ENCODE measurements at places on chromosomes 1 and 21.

DNA sequence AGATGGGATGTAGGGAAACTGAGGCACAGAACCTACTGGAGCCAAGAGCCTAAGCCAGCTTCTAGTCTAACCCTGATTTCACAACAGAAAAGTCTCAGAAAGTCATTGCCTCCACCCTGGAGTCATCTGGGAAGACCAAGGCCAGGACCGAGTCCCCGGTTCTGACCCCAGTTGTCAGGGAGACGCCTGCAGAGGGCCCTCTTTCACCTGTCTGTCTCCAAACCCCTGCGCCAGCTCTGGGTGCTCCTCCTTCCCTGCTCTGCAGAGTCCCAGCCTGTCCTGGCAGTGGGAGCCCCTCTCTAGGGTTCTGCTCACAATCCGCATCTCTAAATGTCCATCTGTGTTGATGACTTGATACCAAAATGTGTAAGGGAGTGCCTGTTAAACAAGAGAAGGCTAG is 149.7 kb downstream of the PGBD5 start:
- DNase-seq = no peak

- DNase-seq = no peak
Observed at GRCh38 chr1:232287676-232288569, 342.0 kb downstream of the SIPA1L2 start.

GRCh38 chr21:43812957-43813655 is 23.7 kb downstream of the RRP1 start:
- DNase-seq = no peak

DNA sequence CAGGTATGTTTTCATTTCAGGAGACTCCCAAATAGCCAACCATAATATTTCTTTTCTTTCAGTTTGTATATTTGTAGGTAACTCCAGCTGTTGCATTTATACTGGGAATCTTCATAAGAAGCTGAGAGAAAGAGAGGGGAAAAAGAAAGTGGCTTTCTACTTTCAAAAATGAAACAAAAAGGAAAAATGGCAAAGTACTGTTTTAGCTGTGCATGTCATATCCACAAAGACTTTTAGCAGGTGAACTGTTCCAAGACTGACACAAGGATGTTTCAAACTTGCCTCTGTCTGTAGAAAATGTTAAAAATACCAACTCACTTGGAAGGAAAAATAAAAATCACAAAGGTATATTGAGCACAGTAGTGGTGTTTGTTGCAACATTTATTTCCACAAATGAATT is 41.9 kb upstream of the CACYBP start:
- DNase-seq = no peak

- DNase-seq = peak; percentile 91
Observed at GRCh38 chr1:38834937-38835827, 24.4 kb downstream of the RRAGC start.

- DNase-seq = no peak
Observed at GRCh38 chr1:48044311-48044710, 47.1 kb upstream of the TRABD2B start.

DNA sequence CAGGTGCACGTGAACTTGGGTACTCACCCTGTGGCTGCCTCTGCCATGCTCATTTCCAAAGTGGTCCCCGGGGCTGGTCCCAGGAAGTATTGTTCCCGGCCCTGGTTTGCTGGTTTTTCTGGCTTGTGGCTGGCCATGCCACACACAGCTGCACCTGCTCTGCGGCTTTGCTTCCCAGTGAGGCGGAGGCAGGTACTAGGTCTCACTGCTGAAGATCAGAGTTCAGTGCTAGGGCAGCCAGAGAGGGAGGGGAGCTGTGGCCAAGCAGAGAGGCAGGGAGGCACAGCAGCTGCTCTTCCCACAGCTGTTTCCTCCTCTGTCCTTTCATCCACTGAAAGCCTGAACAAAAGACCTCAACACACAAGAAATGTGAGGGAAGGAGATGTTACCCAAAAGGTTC is 30.5 kb downstream of the ENO1 start:
- DNase-seq = no peak

DNA sequence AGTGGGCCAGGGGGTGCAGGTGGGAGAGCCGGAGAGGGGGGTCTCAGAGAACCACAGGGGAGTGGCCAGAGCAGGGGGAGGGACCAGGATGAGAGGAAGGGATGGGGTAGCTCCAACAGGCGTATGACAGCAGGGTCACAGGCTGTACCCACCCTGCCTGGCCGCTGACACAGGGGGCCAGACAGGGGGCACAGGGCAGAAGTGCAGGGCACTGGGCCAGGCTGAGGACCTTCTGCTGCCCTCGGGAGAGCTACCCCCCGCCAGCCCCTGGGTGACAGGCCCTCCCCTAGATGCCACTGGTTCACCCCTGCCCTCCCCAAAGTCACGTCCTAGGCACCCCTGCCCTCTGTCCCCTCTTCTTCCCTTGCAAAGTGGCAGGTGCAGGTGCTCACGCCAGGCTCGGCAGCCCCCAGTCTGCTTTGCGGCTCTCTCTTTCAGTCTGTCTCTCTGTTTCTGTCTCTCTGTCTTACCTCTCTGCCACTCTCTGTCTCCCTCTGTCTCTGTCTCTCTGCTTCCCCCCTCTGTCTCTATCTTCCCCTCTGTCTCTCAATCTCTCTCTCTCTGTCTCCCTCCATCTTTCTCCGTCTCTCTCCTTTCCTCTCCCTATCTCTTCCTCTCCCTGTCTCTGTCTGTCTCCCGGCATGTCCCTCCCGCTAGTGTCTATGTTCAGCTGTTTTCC is 48.5 kb downstream of the WNT9A start:
- no peak for DNase-seq
